ENCODE measurements at places on chromosomes 6 and 20.
A peak's percentile ranks its signal among the peaks of the same experiment; 100 is the strongest.

GRCh38 chr20:44217342-44218092 lies 6.9 kb upstream of the OSER1 start:
- peak; percentile 92 for DNase-seq

DNA sequence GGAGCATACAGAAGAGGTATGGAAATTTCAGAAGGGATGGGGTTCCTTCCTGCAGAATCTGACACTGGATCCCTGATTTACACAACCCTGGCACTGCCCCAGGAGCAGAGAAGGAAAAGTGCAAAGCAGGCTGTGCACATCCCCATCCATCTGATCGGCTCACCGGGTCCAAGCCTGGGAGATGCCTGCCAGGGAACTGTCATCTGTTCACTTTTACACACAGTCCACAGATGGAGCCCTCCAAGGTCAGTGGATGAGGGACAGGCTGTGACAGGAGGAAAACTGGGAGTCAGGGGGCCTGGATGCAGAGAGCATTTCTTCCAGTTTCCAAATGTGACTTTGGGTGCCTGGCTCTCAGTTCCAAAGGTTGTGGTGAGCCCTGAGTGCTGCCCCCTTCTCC lies 11.0 kb upstream of the SYNDIG1 start:
- no peak for DNase-seq

- peak; percentile 65 for DNase-seq
Observed at GRCh38 chr20:51376111-51376510, 166.4 kb downstream of the NFATC2 start.

DNA sequence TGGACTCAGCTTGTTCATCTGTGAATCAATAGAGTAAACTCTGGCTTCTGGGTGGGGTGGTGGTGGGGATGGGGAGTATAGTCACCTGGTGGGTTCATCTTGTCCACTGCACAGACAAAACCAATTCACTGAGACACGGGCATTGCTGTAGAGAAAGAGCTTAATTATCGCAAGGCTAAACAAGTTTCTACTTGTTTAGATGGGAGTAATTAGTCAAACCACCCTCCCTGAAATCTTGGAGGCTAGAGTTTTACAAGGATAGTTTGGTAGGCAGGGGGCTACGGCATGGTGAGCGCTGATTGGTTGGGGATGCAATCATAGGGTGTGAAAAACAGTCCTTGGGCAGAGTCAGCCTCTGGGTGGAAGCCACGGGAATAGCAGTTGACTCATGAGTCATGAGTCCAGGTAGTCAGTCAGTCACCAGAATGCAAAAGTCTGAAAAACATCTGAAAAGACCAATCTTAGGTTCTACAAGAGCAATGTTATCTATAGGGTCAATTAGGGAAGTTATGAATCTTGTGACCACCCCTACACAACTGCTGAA lies 77.8 kb downstream of the STMND1 start:
- no peak for DNase-seq

GRCh38 chr6:13452346-13453117 lies 34.9 kb downstream of the GFOD1 start:
- no peak for DNase-seq

GRCh38 chr6:107444277-107444676 lies 15.1 kb downstream of the PDSS2 start:
- DNase-seq, result no peak

DNA sequence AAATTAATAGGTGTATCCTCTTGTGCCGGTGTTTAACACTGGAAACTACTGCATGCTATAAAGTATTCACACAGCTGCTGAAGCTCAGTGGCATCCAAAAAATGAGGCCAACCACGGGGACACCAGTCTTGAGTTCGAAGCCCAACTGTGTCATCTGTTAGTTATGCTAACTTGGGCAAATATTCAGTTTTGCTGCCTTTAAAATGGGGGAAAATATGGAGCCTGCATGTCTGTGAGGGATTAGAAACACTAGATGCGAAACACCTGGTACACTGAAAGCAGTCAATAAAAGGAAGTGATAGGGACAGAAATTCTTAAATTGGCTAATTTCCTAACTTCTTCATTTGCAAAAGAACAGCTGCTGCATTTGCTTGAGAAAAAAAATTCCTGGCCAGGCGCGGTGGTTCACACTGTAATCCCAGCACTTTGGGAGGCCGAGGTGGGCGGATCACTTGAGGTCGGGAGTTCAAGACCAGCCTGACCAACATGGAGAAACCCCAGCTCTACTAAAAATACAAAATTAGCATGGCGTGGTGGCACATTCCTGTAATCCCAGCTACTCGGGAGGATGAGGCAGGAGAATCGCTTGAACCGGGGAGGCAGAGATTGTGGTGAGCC lies 36.6 kb upstream of the MLIP start:
- no peak for DNase-seq

- DNase-seq, result no peak
Observed at GRCh38 chr6:160974304-160974771, 17.2 kb upstream of the MAP3K4 start.

GRCh38 chr6:378958-379409 lies 12.6 kb upstream of the IRF4 start:
- no peak for DNase-seq

DNA sequence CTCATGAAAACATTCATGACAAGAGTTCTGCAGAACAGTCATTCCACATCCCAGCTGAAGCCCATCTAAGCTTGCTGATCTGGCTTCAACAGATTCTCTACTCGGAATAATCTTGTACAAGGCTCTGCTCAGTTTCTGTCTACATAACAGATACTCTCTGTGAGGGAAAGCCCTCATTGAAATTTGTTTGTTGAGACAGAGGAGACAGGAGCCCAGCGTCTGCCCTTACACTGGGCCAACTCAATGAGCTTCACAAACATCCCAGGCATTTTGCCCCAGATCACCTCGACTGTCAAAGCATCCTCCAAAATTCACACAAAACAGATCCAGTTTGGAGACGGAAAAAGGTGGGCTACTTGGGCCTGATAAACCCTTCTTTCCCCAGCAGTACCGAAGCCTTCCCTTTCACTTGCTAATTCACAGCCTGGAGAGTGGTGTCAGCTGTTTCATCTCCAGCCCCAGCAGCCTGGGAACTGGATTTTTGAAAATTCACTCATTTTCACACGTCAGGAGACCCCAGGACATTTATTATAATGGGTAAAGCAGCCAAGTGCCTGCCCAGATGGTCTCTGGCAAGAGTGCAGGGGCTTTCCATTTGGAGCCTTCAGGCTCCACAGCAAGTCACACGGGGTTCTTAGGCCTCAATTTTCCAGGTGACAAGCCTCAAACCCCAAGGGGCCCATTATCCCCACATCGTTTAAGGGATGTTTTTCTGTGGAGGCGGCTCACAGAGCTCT lies 7.3 kb downstream of the CCDC167 start:
- DNase-seq, result no peak

DNA sequence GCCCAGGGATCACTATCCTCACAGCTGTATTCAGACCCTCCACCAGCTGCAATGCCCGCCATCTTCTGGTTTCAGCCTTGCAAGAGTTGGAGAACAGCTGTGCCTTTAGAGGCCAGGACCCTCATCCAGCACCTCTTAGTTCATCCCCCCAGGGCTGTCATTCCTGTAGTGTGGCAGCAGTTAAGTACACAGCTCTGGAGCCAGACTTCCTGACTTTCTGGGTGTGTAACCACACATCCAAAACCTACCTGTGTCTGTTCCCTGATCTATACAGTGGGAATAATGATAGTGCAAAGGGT lies 452 bp upstream of the TREM2 start:
- no peak for DNase-seq

- DNase-seq, result no peak
Observed at GRCh38 chr6:91653895-91654294, 1067.0 kb upstream of the MAP3K7 start.

DNA sequence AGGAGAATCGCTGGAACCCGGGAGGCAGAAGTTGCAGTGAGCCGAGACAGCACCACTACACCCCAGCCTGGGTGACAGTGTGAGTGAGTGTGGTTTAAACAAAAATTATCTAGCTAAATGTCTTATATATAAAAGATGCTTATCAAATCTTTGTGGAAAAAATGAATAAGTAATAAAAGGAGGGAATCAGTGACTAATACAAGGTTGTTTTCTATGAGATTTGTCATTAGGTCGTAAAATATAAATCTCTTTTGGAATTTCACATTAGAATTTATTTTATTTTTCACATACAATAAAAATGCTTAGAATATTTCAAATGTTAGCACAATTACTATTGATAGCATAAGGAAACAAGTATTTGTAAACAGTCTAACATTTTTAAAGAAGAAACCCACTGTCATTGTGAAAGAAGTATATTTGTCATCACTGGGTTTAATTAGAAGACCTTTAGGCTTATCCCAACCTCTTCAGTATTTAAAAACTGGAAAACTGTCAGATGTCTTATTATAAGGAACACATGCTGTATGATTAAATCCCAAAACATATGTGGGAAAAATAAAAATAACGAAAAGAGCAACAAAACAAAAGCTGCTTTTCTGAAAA lies 47.1 kb downstream of the ASCC3 start:
- DNase-seq, result no peak

DNA sequence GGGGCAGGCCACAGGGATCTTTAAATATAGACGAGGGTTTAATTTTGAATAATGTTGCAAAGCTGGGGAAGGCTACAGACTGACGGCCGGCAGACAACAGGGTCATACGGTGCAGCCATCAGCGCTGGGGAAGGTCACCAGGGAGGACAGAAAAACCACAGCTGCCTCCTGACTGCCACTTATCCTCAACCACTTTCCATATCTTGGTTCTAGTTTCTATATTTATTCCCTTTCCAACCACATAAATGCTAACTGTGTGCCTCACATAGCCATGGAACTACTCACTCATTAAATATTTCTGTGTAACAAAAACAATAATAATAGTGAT lies 85.7 kb upstream of the AGPAT4 start:
- DNase-seq, result no peak

- DNase-seq, result no peak
Observed at GRCh38 chr6:21138336-21139069, 455.0 kb upstream of the SOX4 start.

DNA sequence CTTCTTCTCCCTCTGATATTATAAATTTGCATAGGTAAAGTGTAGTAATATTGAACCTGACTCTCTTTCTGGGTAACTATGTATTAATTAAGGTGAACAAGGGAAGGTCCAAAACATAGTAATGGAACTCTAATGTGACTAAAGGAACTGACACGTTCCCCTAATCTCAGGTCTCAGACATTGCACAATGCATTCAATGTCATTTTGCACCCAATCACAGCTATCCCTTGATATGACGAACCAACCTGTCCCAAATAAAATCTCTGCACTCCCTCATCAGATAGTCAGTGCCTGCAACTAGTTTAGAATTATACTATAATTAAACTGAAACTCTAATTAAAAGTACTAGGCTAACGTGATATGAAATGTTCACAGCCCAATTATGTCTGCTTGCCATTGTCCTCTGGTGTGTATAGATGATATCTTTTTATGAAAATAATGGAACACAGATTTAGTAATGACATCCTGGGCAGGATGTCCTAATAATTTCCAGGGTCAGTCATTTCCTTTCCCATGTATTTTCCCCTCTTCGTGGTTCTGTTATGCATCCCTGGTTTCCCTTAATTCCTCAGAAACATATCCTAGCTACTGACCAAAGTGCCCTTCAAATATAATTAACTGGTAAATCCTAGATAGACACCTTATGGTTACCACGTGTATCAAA lies 36.8 kb downstream of the PTPRK start:
- no peak for DNase-seq

- no peak for DNase-seq
Observed at GRCh38 chr6:105080279-105080678, 99.5 kb downstream of the POPDC3 start.

DNA sequence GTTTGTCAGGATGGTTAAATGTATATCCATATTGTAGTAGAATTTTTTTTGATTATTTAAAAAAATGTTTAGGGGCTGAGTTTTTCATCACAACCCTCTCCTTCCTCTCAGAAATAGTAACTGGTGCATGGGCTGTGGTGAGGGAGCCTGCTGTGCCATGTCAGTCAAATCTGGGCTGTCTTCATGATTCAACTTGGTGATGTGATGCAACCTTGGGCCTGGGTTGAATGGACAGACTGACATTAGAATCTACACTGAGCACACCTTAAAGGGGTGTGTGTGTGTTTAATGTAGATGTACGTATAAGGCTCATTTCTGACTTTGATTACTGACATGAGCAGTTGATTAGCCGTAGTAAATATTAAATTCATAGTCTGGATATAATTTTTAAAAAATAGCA lies 3.7 kb downstream of the TJAP1 start:
- no peak for DNase-seq

DNA sequence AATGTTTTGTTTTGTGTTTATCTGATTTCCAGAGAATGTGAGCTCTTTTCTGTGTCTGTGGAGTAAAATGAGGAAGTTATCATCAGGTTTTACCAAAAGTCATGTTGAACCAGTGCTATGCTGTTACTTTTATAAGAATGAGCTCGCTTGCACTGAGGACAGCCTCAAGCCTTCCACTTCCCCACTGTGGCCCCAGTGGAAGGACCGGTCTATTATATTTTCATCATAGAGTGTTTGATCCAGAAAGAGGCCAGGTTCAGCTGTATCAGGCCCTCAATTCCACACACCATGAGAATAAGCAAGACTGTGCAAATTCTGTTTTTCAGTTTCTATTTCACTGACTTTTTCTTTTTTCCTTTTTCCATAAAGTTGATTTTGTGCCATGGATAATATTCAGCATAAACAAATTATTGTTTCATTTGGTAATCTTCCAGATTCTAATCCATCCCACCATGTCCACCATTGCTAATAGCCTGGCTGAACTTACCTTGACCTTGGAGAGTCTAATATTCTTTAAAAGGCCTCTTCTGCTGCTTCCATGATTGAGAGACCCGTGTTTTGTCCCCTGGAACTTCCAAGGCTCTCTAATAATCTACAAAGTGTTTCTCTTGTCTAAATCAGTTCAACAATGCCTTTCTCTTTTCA lies 286.2 kb downstream of the THBS2 start:
- no peak for DNase-seq

DNA sequence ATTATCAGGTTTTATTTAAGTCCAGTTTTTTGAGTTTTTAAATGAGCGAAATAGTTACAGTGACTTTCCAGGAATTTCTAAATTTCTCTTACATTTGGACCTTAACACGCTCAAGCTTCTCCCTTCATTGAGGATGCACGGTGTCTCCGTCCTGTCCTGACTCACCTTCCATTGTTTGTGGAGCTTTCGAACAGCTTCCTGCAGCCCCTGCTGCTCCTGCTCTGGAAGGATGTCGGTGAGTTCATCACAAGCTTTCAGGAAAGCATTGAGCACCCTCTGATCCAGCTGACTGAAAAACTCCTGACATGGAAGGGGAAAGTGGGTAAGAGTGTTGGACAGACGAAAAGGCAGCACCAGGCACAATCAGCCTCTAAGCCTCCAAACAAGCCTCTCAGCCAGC lies 183.7 kb downstream of the SYNE1 start:
- DNase-seq, result no peak

DNA sequence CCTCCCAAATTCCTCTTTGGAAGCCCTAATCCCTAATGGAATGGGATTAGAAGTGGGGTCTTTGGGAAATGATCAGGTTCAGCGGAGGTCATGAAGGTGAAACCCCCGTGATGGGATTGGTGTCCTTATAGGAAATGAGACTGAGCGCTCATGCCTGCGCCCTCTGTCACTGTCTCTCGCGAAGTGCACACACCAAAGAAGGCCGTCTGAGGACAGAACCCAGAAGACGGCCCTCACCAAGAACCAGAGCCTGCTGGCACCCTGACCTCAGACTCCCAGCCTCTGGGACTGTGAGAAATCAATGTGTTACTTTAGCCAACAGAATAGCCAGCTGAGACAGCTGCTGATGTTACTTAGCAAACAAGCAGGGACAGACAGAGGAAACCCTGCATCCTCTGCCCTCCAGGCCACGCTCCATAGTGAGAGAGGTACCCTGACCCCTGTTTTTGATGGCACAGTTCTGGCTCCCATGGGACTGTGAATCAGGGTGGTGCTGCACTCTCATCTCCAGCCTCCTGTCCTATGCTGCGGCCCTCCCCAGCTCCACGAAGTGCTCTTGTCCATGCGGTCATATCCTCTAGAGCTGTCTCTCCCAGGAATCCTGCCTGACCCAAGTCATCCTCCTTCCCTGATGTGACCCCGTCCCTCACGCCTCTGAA lies 369.3 kb downstream of the ZFAND3 start:
- DNase-seq, result no peak

Data from hematopoietic multipotent progenitor cell treated with erythropoietin and hydrocortisone succinate and interleukin-3 and kit ligand, for 6 days (in vitro differentiated cells).